ENCODE measurements at places on chromosomes 1 and 21.

- DNase-seq = peak; percentile 67
Observed at GRCh38 chr1:25959611-25960010, 38.3 kb downstream of the PAFAH2 start.

- DNase-seq = no peak
Observed at GRCh38 chr1:198711837-198712236, 73.0 kb downstream of the PTPRC start.

- peak; percentile 88 for DNase-seq
Observed at GRCh38 chr1:156705918-156706656, 704 bp upstream of the CRABP2 start.

- DNase-seq = no peak
Observed at GRCh38 chr1:7346600-7347570, 424.2 kb upstream of the VAMP3 start.

GRCh38 chr1:244409701-244410100 is 42.0 kb downstream of the ADSS2 start:
- peak; percentile 12 for DNase-seq

DNA sequence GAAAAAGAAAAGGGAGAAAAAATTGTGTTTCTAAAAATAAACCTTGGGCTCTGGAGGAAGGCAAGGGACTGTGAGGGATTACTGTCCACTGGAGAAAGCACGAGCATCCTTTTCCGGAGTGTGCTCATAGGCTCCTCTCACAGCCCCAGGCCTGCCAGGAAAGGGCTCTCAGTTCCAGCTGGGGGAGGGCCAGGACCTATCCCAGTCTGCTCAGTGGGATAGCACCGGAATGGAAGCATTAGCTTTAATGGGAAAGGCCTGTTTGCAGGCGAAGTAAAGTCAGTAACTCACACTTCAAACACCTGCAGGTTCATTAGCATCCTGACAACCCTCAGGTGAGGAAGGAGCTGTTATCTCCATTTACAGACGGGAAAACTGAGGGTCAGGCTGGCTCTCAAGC is 113.9 kb upstream of the USP24 start:
- peak; percentile 77 for DNase-seq

DNA sequence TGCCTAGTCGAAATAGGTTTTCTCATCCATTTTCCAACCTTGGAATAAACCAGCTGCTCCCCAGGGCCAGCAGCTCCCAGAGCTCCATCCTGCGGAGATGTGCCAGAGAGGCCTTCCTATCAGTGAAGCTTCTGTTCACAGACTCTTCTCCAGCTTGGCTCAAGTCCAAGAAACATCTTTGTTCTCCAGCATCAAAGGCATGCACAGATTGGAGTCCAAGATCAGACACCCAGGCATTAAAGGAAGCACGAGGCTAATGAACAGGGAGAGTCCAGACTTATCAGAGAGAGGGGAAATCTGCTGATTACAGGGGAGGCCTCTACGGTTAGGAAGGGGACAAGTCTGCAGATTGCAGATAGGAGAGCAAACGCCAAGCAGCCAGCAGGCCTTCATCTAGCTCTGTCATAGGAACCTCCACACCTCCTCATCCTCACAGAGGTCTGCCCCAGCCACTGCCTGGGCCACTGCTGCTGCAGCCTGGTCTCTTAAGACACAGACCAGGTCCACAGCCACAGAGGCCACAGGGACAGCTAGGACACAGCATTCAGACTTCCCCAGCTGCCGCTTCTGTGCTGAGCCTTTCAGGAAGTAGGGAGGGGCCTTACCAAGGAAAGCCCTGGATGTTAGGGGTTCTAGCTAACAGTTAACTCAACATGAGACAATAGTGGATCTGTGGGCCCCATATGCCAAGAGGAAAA is 3.4 kb downstream of the PRR9 start:
- no peak for DNase-seq

- DNase-seq = no peak
Observed at GRCh38 chr1:179228783-179229213, 679 bp downstream of the ABL2 start.

GRCh38 chr21:36388096-36388495 is 2.9 kb downstream of the CHAF1B start:
- no peak for DNase-seq

GRCh38 chr1:23216771-23217420 is 406 bp downstream of the HTR1D start:
- DNase-seq = no peak

DNA sequence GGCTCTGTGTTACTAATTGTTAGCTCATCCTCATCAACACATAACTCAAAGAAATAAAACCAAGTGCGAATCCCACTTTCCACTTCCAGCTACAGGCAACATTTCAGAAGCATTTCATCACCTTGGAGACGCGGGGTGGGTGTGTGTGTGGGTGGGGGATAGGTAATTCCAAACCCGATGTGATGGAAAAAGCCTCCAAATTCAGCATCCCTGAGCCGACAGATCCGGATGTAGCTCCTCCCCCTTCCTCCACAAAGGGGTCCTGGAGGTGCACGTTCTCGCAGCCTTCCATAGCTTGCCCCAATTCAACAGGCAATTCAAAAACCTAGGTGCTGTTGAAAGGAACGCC is 486 bp downstream of the HSPA13 start:
- DNase-seq = no peak

DNA sequence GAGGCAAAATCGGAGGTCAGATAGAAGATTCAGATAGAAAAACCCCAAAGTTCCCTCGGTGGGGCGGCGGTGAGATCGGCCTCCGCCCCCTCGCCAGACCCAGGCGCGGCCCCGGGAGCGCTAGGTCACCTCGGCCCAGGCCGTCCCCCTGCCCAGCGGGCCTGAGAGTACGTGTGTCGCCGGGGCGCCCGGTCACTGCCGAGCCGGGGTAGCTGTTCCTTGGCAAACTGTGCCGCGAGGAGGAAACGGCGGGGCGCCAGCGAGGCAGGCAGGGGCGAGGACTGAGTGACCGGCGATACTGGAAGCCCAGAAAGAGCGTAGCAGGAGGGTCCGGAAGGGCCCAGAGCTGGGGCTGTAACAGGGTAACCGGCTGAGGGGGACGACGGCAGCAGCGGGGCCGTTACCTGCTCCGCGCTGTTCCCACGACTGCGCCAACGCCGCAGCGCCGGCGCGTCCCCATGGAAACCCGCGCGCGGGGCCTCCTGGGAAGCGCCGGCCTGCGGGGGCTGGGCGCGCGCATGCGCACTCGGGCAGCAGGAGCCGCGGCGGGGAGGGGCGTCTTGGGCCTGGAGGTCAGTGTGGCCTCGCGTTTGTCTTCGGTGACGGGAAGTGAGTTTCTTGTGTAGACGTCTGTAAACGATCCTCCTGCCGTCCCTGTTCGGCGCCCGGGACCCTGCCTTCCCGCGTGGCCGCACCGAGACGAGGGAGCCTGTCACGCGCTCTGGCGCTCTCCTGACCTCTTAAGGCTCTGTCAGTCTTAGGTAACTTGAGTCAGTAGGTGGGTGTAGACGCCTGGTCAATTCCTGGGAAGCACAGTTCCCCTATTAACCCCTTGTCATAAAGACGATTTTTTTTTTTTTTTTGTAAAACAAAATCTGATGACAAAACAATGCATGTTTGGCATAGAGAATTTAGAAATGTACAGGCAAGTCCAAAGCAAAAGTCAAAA is at the start of gene LCA5L:
TSS of gene LCA5L (minus strand) at position 458 of the 949 bp plus-strand sequence. CDS start 17,285 bp downstream, outside the sequence.
- peak; percentile 95 for DNase-seq

- DNase-seq = peak; percentile 28
Observed at GRCh38 chr1:25150985-25151495, 81.3 kb downstream of the SYF2 start.

- DNase-seq = no peak
Observed at GRCh38 chr1:205577874-205578658, 53.7 kb downstream of the ELK4 start.

DNA sequence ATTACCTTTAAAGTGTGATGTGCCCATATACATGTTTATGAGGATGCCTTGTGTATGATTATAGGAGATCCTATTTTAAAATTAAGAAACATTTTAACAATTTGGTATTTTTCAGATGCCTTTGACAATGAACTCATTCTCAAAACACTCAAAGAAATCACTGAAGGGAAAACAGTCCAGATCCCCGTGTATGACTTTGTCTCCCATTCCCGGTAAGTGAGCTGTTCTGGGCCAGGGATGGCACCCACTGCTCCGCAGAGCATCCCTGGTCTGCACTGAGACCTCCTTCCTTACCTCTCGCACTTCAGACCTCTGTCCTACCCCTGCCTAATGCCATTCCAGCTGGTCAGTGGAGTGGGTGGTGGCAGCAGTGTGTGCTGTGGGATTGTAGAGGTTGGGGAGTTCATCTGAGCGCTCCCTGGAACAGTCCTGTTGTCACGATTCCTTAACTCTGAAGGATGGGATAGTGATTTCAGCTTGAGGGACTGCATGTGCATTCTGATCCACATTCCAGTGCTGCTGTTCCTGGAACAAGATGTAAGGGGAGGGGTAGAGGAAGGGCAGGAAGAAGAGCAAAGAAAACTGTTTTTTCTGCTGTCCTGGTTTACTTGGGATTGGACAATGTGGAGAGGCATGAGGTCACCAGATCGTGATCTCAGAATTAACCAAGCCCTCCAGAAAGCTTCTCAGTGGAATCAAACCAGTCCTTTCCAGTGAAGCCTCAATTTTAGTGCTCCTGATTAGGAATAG is 63.9 kb downstream of the UCK2 start:
- no peak for DNase-seq

DNA sequence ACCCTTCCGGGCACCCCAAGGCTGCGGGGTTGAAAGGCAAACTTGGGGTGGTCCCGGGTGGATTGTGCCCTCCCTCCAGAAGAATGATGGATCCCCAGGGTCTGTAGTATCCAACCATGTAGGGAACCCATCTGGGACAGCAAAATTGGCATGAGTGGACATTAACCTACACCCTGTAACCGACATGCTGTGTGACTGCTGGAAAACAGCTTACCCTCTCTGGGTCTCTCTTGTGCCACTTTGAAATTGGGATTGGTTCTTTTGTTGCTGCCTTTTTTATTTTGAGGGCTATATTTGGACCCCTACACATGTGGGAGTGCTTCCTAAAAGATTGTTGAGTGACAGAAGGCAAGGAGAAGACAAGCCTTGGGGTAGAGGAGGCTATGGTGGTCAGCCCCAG is 19.5 kb downstream of the PADI1 start:
- DNase-seq = no peak

- DNase-seq = no peak
Observed at GRCh38 chr1:246265481-246265880, 241.6 kb downstream of the SMYD3 start.

DNA sequence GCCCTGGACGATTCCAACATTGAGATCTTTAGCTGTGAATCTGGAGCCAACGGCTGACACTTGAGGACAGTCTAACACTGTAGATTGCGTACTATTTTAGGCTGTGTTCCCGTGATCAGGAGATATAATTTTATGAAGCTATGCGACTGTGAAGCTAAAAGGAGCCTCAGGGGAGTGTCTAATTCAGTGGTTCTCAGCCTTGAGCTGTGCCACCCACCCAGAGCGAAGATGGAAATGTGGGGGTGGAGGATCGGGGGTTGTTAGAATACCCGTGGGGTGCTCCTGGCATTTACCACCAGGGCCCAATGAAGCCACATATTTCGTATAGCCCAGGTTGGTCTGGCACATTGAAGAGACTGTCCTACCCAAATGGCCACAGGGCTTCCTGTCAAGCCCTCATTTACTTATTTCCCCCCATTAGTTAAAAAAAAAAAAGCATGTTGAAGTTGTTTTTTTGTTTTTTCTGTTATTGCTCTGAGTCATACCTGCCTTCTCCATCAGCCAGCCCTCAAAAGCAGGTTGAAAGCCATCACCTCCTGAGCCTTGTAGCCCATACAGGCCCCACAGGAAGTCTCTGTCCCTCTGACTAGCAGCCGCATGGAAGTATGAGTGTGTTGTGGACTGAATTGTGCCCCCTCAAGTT is 141.7 kb downstream of the GALNT2 start:
- no peak for DNase-seq

- no peak for DNase-seq
Observed at GRCh38 chr1:168180148-168180524, 1.4 kb downstream of the TIPRL start.

DNA sequence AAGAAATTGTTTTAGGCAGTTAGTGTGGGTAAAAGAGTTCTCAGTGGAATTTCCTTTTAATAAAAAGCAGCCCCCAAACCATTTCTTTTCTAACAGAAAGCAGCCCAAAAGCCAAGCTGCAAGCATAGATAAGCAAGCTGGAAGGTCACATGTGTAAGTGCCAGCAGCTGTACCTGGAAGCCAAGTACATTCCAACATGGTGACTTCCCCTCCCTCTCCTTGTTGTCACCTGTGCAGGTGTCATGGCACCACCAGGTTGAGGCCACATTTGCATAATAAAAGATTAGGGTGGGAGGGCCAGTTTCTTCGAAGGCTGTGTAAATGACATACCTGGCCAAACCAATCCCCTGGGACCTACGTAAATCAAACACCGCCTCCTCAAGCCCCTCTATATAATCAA is 240.3 kb upstream of the RAB4A start:
- DNase-seq = no peak

DNA sequence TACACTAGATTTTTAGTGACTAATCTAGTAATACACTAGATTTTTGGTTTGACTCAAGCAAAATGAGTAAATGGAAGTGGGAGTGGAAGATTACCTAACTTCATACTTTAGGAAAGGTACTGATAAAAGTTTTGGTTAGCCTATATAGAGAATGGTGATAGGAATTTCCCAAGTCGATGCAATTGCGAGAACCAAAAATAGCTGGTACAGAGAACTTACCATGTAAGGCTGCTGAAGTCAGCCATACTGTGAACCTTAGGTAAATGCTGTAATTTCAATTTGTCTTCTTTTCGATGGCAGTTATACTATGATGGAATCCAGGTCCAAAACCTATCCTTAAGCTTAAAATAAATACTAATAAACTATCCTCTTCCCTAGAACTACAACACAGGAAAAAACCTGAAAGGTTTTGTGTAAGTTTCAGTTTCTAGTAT is 4.6 kb downstream of the PNRC2 start:
- DNase-seq = no peak

- DNase-seq = no peak
Observed at GRCh38 chr1:221468546-221468945, 273.3 kb downstream of the DUSP10 start.

DNA sequence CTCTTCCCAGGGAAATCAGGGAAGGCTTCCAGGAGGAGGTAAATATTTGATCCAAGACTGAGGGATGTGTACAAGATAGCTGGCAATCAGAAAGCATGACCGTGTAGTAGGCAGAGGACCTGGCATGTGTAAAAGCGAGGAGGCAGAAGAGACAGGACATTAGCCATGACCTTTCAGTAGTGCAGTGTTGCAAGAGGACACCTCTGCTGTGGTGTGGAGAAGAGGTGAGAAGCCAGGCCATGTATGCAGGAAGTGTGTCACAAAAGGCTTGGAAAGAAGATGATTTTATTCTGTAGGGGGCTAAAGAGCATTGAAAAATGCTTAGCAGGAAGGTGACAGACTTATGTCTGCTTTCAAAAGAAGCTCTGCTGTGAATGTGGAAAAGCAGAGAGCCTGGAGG is 381.0 kb downstream of the ZP4 start:
- DNase-seq = no peak

DNA sequence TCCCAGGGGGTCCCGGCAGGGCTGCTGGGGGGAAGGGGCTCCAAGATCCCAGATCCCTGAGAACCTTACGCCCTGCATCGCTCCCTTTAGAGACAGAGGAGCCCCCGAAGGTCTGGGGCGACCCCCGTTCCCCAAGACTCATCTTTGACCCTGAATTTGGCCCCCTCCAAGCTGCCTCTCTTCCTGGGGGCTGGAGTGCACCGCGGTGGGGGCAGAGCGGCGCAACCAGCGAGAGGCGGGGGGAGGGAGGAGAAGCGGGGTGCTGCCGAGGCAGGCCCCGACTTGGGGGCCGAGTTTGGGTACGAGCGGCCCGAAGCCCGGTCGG is 5.4 kb upstream of the PLEKHG5 start:
- no peak for DNase-seq
